D721Med (cell line): ENCODE measurements at places on chromosomes 5 and 9.

DNA sequence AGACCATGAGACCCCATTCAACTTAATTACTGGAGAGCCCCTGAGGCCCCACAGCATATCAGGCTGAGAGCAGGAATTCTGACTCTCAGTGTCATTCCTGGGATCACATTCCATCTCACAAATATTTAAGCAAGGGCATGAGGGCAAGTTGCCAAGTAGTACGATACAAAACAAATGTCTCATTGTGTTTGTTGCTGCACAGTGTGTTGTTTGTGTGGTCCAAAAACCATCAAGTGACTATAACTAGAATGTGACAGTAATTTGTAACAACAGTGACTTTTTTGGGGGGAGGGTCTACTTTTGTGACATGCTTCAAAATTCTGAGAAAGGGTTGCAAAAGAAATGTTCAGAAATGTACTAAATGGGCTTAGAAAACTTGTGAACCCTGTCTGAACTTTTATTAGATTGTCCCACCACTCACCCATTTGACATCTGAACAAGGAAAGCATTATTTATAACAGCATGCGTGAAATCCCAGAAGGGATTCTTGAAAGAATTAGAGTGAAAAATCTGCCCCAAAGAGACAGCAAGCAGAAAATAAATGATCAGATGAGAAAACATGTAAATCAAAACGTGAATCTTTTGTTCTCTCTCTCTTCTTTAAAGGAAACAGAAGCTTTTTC, 347.0 kb downstream of the NTRK2 start:
- no peak for DNase-seq

- no peak for DNase-seq
These were observed 107.6 kb upstream of the SPRY4 start for GRCh38 chr5:142432369-142432863.

DNA sequence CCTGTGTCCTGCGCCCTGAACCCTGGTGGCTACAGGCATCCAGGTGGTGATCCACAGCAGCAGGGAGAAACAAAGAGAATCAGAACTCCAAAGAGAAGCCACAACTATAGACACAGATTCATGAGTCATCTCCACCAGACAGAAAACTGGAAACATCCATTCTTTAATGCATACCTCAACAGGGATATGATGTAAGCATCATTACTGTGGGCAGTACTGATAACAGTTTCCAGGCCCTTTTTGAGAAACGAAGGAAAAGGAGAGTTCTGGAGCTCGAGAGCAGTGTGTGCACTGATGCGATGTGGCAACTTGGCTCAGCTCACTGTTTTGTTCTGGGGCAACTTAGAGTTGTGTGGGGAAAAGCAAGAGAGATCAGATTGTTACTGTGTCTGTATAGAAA, 215.6 kb upstream of the ADAMTS16 start:
- DNase-seq, result no peak

- DNase-seq, result no peak
These were observed 144.7 kb upstream of the RAD23B start for GRCh38 chr9:107138261-107138992.

DNA sequence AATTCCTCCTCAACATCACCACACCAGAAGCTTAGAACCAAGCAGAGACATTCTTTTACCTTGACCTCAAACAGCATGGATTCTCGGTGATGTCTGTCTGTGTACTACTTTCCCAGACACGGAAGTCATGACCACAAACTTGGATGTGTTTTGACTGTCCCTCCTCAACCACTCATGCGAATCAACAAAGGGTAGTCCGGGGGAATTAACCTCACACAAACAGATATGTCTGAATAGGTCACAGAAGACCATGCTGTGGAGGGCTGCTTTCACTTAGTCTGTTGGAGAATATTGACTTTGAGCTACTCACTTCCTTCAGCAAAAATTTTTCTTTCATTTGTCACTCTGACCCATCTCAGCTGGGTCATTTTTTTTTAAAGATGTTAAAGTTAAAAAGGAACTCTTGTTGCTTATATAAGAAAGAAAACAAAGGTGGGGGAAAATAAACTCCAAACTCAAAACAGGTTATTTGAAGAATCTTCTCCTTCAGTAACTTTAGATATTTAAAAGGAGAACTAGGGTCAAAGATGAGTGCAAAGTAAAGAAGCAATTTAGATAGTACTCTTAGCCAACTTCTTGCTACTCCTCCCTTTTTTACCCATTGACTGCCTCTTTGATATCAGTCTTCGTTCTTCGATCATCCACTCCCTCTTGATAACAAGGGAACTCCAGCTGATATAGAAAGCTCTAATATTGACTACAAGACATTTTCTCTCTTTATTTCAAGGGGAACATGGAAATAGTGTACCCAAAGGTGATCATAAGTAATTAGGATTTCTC, 343.4 kb upstream of the CDH6 start:
- DNase-seq, result no peak

- no peak for DNase-seq
These were observed 210.6 kb downstream of the PCSK5 start for GRCh38 chr9:76101075-76101474.

DNA sequence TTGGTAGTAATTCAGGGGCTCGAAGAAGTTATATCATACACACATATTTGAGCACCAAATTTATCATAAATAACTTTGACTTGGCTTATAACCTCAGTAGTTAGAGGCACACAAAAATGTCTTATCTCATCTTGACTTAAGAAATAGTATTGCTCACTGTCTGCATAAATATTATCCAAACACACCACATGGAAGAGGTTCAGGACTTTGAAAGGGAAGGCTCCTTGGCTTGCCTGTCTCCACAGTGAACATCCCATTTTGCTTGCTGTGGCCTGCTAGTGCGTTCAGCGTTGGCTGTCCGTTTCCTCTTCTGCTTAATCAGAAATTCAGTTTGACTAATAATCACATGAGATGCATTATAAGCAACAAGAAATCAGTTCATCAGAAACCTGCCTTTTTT, 13.9 kb downstream of the GRXCR2 start:
- DNase-seq, result no peak

GRCh38 chr5:167219298-167219697, 1072.1 kb upstream of the WWC1 start:
- DNase-seq, result no peak

- DNase-seq, result no peak
These were observed 250.1 kb downstream of the CEMIP2 start for GRCh38 chr9:71518045-71518827.

DNA sequence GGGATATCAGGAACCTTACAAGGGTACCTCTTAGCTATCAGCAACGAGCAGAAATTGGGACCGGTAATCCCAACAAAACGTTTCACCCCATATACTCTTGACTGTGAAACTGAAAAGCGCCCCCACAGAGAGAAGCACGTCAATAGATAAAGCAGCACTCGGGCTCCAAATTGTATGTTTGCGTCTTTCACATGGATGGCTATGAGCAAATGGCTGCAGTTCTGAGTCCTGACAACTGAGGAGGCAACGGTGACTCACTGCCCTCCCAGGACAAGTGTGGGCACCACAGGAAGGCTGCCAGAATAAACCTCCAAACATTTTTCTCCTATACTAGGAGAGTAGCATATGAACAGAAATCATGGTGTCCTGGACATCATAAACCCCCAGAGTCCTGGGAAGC, 36.6 kb downstream of the SEMA4D start:
- DNase-seq, result no peak

DNA sequence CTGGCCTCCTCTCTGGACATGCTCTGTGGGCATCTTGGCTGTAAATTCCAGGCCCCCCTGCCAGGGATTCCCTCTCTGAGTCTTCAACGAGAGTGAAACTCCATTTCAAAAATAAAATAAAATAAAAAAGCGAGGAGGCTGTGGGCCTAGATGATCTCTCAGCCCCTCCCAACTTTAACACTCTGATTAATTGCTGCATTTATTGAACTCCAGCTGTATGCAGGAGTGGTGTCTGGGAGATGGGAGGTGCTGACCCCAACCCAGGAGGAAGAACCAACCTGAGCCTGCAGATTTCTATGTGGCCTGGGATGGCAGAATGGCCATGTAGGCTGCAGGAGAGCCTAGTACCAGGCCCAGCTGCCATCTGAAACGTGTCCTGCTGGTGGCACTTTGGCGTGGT, 154.5 kb upstream of the IER5L start:
- no peak for DNase-seq

GRCh38 chr5:150538007-150538917, 30.3 kb downstream of the NDST1 start:
- DNase-seq, result no peak

DNA sequence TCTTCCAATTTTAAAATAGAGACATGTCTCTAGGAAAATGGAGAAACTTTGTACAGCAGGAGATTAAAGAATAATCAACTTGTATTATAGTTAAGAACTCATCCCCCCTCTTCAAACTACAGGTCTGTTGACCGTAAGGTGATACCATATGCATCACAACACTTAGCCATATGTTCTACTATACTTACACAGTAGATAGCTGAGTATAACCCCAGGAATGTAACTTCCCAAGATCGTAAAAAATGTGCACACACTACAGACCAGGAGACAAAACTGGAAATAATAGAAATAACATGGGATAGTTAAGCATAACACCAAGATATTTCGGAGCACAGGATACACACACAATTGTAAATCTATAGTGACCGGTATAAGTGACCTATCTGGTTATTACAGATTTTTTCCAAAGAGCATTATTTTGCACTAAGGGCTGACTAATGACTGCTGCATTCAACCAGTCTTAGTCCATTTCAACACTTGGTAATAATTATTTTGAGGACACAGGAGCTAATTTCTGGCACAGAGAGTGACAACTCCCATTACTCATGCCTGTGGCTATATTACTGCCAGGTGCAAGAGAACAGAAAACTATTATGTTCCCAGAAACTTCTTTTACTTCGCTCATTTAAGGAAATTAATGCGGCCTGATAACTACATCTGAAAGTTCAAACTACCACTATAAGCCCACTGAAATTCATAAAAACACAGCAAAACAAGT, 15.4 kb upstream of the ZNF622 start:
- no peak for DNase-seq

DNA sequence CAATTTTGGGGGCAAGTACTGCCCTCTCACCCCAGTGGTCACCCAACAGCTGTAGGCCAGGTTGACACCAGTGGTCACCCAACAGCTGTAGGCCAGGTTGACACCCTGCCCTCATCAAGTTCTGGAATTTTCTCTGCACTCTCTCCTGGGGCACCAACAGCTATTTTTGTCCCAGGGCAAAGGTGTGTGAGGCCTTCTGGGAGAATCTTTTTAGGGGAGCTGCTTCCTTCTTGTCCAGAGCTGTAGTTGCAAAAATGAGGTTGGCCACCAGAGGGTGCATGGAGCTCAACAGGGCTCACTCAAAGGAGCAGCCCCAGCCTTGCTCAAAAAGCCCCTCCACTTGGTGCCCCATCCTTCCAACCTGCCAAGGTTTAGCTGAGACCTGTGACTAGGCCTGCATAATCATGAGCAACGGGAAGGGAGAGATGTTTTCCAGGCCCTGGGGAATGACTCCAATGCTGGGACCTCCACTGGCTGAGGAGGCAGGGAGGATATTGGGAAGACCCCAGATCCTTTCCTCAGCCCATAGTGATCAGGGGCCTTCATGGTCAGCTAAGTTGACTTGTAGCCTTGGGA, 10.6 kb upstream of the P4HA2 start:
- no peak for DNase-seq

DNA sequence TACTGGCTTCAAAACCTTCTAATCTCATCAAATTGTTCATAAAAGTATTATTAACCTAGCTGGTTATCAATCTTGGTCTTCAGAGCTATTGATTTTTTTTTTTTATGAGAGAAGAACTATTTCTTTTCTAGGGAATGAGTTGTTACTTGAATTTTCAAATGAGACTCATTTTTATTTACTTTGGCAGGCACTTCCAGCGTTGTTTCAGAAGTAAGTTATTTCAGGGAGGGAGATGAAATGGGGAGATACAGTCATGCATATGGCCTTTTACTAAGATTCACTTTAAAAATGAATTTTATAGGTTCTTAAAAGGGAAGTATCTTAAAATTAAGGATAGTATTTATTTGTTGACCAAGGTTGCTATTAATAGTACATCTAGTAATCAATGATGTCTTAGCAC, 129.6 kb downstream of the IZUMO3 start:
- DNase-seq, result no peak

GRCh38 chr9:126112135-126112720, 214.4 kb upstream of the MVB12B start:
- no peak for DNase-seq

DNA sequence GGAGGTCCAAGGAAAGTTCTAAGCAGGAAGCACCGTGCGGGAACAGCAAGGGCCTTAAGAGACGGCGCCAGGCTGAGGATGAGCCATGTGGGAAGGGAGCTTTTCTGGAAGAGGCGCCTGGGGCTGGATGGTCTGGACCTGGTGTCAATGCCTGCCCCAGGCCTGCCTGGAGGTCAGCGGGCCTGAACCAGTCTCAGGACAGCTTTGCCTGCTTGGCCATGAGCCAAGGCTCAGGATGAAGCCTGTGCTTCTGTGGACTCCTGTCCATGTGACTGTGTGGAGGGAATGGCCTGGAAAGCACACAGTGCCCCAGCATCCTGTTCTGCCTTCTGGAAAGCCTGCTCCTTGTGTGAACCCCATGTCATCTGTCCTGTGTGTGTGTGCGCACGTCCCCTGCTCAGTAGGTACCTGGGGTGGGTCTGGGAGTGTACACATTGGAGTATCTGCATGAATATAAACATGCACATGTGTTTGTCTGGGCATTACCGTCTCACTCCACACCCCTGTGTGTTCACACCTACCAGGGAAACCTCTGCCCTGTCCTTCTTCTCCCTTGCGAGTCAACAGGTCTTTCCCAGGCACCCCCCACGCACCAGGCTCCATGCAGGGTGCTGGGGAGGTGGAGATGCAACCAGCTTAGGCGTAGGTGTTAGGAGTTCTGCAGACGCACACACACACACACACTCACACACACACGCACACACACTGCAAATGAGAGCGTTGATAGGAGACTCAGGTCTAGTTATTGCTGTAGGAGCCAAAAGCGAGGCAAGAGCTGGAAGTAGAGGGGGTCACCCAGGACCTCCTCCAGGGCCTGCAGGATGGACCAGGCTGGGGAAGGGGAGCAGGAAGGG, 24.8 kb downstream of the DAB2IP start:
- DNase-seq, result no peak

- no peak for DNase-seq
These were observed 190.9 kb downstream of the GADD45G start for GRCh38 chr9:89795538-89796195.
